ENCODE measurements at places on chromosomes 7 and 10. TPM values are rescaled to one million over a fixed set of nuclear protein-coding genes. Genes with fewer than 3 reads are reported as not detected.

The NACAD gene
- total RNA-seq = 0.78 TPM

The LIPJ gene
- total RNA-seq = 0.73 TPM

The KAT6B gene
- total RNA-seq = 25.2 TPM

The GRID1 gene
- total RNA-seq = not detected

The CASTOR2 gene
- 9.9 TPM for total RNA-seq

The BMI1 gene
- total RNA-seq = 60.4 TPM

The ANKRD7 gene
- total RNA-seq = 0.39 TPM

The CCL24 gene
- total RNA-seq = not detected

The FBXW4 gene
- 40.7 TPM for total RNA-seq

The LIPF gene
- total RNA-seq = not detected

The AKR1C2 gene
- 93.0 TPM for total RNA-seq

The NPC1L1 gene
- total RNA-seq = not detected

The PAXIP1 gene
- 7.0 TPM for total RNA-seq

The FOXI2 gene
- not detected for total RNA-seq

The CYP2C19 gene
- total RNA-seq = not detected

The IGFBP1 gene
- 0.59 TPM for total RNA-seq

The CTBP2 gene
- total RNA-seq = 60.6 TPM

The CALHM1 gene
- not detected for total RNA-seq

The WNT16 gene
- total RNA-seq = under 0.01 TPM

The AKR1D1 gene
- not detected for total RNA-seq

The CALML3 gene
- total RNA-seq = not detected

The TDRD1 gene
- total RNA-seq = 3.3 TPM

The LIPK gene
- total RNA-seq = not detected

The FKBP6 gene
- not detected for total RNA-seq

The TMEM139 gene
- not detected for total RNA-seq

The IL6 gene
- total RNA-seq = 1.1 TPM

The UTF1 gene
- total RNA-seq = not detected

The EGFR gene
- total RNA-seq = 130 TPM
